Stimulated activated CD8-positive, alpha-beta memory T cell treated with anti-CD3 and anti-CD28 coated beads, Interleukin-15, amount 100 ng/mL, for 24 hours (primary cell): ENCODE measurements at places on chromosomes 5 and 9.

- DNase-seq = no peak
Observed at GRCh38 chr5:31741496-31741895, 102.6 kb downstream of the PDZD2 start.

DNA sequence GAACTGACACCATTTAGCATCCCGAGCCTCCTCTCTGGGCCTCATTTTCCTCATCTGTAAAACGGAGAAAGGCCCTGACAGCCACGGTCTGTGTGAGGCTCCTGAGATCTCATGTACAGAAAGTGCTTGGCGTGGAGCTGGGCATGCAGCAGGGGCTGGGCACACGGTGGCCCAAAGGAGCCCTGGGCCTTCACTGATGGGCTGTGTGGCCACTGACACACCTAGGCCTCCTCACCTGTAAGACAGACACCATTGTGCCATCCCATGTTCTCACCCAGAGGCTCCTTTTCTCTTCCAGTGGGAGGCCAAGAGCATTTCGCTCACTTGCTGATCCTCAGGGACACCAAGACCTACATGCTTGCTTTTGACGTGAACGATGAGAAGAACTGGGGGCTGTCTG lies 1.6 kb downstream of the ORM1 start:
- DNase-seq = no peak

DNA sequence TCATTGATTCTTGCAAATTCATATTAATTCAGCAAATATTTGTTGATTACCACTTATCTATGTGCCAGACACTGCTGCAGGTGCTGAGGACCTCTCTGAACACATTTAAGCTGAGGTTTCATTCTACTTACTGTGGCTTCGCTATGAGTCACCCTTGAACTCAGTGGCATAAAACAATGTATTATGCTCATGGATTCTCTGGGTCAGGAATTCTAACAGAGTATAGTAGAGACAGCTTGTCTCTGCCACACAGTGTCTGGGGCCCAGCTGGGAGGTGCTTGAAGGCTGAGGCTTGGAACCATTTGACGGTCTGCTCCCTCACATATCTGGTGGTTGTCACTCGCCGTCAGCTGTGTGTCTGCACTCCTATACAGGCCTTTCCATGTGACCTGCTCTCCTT lies 124.3 kb upstream of the NR3C1 start:
- no peak for DNase-seq

GRCh38 chr5:180982008-180982741 lies 6.5 kb upstream of the BTNL3 start:
- no peak for DNase-seq

DNA sequence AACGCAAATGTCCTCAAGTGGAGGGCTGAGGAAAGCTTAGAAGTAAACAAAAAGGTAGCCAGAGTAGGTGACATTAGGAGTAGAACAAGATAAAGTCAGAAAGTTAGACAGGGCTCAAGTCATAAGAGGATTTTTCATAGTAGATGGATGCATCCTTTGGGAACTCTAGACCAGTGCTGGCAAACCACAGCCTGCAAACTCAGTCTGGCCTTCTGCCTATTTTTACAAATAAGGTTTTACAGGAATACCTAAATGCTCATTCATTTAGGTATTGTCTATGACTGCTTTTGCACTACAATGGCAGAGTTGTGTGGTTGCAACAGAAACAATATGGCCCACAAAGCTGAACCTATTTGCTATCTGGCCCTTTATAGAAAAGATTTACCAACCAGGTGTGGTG lies 116.0 kb upstream of the HMHB1 start:
- DNase-seq = no peak

DNA sequence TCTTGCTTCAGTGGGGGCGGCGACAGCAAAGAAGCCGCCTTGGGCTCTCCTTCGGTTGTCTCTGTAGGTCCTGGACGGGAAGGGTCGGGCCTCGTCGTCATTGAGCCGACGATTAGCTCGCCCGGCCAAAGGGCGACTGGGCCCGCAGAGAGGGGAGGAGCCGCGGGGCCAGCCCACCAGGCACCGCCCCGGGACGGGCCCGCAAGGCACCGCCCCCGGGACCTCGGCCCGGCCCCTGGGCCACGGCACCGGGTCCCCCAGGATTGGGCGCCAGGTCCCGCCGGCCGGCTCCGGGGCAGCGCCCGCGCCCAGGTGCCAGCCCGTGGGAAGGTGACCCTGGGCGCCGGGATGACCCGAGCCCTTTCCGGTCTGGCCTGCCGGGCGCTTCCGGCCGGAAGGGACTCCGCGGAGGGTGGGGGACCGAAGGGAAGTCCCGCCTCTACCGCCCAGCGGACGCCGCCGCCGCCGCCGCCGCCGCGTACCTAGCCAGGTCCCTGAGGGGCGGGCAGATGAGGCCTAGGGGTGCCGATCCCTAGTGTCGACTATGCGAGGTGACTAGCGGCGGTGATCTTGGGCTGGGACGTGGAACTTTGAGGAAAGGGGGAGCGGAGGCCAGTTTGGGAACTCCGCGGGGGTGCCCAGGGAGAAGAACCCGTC lies at the start of the genes GBA2 and RGP1:
Gene GBA2, minus strand, starts transcription at position 371 of the 657 bp plus-strand sequence. CDS start 524 bp downstream, outside the sequence.
Gene RGP1, plus strand, starts transcription at position 430 of the 657 bp plus-strand sequence. CDS start 469 bp downstream, outside the sequence.
- peak; percentile 41 for DNase-seq
